SK-N-MC (cell line): ENCODE measurements at places on chromosomes 5 and 9.

DNA sequence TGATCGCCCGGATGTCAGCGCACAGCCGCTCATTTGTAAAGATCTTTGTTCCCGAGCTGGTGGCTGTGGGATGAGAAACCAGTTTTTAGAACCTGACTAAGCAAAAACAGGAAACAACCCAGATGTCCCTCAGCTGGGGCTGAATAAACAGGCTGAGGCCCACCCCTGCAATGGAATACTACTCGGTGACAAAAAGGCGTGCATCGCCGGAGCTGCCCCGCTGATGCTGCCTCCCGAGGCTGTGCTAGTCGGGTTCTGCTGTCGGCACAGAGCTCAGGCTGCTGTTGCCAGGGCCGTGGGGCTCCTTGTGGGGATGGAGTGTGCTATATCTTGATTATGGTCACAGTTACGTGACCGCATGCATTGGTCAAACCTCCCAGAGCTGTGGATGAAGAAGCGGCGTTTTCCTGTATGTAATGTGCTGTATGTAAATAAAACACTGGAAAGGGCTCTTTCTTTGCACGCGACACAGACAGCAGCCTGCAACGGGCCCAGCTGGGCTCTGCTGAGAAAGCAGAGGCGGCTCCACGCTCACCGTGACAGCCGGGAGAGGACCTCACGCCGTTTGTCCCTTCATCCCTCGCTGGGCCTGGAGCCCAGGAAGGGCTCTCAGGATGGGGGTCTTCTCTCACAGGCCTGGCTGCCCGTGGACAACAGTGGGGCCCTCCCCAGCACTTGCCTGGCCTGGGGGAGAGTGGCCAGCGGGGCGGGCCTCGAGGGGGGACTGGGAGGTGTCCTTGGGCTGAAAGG is 51.5 kb upstream of the RNU6ATAC start:
- no peak for DNase-seq

- DNase-seq: no peak
These were observed 18.7 kb upstream of the CARNMT1 start for GRCh38 chr9:75046725-75047345.

GRCh38 chr5:63022403-63022802 is 443.8 kb downstream of the LRRC70 start:
- DNase-seq: no peak

DNA sequence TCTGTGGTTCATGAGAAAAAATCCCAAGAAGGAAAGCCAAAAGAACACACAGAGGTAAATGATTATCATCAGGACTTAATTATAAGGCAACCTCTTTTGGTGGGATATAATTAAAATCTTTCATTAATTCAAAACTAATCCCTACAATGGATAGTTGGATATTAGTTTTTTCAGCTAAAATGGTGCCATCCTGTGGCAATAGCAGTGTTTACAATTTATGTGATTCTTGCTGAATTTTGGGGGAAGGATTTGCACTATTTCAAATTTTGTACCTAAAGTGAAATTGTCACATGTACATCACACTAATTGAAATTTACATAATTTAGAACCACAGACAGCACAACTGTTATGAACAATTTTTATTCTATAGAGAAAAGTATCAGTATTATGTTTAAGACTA is 67.0 kb downstream of the CAST start:
- DNase-seq: no peak

DNA sequence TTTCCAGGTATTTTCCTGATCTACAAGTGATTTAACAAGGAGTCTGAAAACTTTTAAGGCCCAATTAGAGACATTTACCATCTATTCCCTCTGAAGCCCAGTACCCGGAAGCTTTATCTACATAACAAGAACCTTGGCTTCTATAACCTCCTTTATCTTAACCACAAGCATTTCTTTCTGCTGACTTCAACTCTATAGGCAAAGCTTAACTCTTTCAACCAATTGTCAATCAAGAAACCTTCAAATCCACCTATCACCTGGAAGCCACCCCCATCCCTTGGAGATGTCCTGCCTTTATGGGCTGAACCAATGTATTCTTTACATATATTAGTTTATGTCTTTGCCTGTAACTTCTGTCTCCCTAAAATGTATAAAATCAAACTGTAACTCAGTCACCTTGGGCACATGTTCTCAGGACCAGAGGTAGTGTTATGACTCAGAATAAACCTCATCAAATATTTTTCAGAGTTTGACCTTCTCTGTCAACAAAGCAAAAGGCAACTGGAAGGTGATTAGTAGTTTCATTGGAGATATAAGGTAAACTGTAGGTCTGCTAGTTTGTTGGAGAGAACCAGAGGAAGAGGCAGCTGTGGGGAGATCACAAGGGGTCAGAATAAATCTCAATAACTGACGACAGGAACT is 13.0 kb upstream of the RIMOC1 start:
- DNase-seq: no peak

DNA sequence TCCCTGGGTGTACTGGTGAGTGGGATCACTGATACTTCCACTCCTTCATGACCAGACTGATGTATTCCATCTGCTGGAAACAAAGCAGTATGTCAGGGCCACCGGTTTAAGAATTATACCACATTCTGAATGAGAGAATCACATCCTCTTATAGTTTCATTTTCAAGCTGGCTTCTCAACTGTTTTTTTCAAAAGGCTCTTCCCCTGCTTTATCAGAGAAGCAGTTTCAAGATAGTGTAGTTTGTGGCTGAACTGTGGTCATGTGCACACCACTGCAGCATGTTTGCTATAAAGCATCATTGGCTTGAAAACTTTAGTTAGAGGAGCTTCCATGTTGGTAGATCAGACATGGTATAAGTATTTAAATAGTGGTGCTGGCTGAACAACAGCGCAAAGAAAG is 450.5 kb upstream of the CDH10 start:
- DNase-seq: no peak

GRCh38 chr5:160173-160510 is 31.2 kb upstream of the LRRC14B start:
- no peak for DNase-seq

DNA sequence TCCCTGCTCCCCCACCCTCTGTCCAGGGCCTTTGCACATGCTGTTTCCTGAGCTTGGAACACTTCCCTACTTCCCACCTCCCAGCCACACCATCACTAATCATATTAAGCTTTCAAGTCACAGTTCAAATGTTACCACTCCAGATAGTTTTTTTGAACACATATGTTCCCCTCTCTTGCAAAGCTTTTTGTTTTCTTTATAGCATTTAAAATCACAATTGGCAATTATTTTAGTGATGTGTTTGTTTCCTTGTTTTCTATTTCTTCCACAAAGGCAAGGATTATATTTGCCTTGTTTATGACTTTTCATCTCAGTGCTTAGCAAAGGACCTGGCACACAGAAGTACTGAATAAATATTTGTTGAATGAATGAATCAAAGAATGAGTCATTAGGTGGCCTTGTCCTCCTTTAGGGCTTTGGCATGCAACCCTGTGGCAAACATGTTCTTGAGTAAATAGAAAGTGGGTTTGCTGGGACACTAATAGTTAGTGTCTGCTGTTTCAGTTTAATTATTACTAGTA is 386.8 kb downstream of the FGF10 start:
- no peak for DNase-seq

DNA sequence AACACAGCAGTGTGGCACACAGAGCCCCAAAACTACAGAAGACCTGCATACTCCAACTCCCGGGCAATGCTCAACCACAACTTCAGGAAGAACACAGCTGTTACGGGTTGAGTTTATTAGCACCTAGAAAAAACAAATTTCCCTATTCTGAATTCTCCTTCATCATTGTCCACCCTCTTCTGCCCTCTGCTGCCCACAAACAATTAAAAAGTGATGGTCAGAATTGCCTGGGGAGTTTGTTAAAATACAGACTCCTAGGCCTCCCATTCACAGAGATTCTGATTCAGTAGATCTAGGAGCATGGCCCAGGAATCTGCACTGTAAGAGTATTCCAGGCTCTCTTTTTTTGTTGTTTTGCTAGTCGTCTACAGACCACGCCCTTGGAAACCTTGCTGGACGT is 310.6 kb downstream of the NDUFS4 start:
- no peak for DNase-seq

DNA sequence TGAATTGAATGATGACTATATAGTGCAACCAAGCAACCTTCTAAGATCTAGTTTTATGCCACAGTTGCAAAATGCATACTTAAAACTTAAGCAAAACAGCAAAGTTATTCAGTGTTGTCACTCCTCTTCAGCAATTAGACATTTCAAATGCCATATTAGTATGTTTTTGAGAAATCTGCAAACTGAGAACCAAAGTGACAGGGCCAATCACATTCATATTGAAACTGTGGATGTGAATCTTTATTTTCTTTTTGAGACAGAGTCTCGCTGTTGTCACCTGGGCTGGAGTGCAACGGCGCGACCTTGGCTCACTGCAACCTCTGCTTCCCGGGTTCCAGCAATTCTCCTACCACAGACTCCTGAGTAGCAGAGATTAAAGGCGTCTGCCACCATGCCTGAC is 249.2 kb upstream of the EFNA5 start:
- no peak for DNase-seq

GRCh38 chr5:170464280-170465127 is 39.3 kb upstream of the KCNIP1 start:
- no peak for DNase-seq

GRCh38 chr5:112656451-112656850 is 81.2 kb upstream of the APC start:
- DNase-seq: no peak

DNA sequence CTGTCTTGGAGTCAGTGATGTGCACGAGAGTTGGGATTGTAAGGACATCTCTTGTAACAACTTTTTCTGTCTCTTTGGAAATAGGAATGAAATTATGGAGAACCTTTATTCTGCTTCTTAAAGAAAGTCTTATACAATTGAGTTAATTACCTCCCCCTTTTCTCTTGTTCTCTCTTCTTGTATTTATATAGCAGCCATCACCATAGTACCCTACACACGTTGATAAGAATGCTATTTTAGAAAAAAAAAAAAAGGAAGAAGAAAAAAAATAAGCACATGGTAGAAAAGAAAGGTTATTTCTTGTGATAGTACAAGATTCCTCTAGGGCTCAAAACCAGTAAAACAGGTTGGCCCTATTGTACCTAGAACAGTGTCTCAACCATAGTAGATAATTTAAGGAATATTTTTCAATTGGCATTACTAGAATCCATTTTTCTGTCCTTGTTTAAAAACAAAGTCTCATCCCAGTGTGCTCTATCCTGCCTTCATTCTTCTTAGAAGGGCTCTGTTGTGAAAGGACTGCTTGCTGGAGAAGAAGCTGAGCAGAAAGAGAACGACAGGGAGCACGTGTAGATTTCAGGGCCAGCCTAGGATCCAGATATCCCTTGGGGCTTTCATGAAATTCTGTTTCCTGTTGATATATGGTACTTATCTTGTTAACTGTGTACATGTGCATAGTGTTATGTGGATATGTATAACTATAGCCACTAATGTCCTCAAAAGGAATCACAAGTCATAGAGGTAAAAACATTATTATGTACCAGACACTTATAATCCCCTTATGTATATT is 392.3 kb upstream of the MEF2C start:
- DNase-seq: no peak

DNA sequence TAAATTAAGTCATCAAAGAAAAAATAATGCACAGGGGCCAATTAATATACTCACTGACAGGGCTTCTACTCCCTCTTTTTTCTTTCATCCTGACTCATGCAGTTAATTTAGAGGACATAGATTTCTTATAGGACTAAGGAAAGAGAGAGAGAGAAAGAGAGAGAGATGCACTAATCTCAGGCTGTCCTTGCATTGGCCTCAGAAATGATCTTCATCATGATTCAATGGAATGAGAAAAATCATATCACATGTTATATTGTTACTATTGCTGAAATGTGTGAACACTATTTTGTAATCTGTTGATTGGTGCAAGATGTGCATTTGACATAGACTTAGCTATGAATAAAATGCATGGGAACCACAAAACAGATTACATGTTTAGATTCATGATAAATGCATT is 608.3 kb upstream of the NUDT12 start:
- no peak for DNase-seq

- no peak for DNase-seq
These were observed 36.3 kb upstream of the FBXL17 start for GRCh38 chr5:108418197-108418596.

DNA sequence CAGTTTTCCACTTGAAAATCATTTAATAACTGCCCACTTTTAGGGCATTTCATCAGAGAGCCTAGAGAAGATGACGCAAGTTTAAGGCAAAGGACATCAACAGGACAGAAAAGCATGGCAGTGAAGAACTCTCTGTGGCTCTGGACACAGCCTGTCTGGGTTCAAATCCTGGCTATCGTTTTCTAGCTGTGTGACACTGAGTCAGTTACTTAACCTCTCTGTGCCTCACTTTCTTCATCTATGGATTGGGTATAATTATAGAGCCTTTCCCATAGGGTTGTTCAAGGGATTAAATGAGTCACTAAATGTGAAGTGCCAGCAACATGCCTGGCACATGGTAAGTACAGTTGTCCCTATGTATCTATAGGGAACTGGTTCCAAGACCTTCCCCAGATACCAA is 6.7 kb downstream of the MYO10 start:
- no peak for DNase-seq

DNA sequence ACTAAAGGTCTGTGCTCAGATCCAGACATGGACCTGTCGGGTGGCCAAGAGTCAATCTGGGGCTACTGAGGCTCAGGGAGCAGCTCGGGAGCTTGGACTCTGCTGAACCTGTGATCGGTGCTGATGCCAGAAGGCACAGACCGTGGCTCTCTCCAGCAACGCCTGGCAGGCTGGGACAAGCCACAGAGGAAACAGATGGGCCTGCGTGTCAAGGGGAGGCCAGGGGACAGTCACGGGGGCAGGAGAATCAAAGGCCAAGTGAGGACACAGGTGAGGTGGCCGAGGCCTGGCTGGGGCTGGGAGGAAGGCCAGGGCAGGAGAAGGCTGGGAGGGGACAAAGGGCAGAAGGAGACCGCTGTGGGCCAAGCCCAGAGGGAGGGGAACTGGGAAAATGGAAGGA is 43.4 kb downstream of the EPB41L4B start:
- DNase-seq: no peak

DNA sequence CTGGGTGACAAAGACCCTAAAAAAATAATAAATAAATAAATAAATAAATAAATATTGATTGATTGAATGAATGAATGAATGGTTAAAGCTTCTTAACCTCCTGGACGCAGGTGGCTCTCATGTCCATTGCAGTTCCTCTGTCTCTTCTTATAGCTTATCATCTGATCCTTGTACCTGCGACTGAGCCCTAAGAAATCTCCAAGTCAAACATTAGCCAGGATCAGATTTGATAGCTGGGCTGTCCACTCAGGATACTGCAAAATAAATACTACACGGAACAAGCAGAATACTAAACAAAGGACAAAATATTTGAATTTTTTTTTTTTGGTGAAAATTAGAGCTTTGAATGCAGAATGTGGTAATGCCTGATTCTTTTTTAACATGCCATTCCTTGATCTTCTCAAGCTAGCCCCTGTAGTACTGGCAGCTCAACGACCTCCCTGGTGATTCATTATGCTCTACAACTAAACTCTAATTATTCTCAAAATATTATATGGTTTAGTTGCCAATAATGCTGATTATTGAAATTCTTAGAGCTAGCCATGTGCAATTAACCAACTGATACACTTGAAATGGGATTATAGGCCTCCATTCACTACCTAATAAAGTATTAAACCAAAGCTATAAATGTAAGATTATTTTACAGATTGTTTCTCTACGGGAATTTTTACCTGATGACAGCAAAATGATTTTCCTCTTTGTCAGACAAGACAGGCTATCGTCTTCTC is 9.9 kb upstream of the TMEM245 start:
- DNase-seq: no peak

GRCh38 chr5:16245249-16245648 is 65.7 kb upstream of the MARCHF11 start:
- DNase-seq: no peak
